ENCODE measurements at places on chromosomes 4 and X.

GRCh38 chrX:54024350-54024749 lies 19.9 kb downstream of the PHF8 start:
- no peak for DNase-seq

DNA sequence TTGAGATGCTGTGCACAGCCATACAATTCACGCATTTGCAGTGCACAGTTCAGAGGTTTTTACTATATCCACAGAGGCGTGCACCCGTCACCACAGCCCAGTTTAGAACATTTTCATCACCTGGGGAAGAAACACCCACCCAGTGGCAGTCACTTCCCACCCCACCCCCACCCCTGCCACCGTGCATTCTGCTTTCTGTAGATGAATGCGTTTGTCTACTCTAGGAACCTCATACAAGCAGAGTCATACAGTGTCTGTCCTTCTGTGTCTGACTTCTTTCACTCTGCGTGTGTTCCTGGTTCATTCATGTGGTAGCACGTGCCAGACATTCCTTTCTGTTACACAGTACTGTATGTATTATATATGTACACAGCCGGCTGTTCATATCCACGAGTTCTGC lies 122.8 kb downstream of the TBL1X start:
- no peak for DNase-seq

- no peak for DNase-seq
These were observed 110.6 kb downstream of the MGST2 start for GRCh38 chr4:139776235-139776634.

GRCh38 chrX:13153796-13154195 lies 109.4 kb upstream of the FAM9C start:
- no peak for DNase-seq

GRCh38 chr4:3706111-3706511 lies 60.1 kb upstream of the ADRA2C start:
- DNase-seq: no peak
